CD4-positive, alpha-beta T cell treated with Interleukin-17A for 4 hours (primary cell): ENCODE measurements at places on chromosomes 5 and 9.

DNA sequence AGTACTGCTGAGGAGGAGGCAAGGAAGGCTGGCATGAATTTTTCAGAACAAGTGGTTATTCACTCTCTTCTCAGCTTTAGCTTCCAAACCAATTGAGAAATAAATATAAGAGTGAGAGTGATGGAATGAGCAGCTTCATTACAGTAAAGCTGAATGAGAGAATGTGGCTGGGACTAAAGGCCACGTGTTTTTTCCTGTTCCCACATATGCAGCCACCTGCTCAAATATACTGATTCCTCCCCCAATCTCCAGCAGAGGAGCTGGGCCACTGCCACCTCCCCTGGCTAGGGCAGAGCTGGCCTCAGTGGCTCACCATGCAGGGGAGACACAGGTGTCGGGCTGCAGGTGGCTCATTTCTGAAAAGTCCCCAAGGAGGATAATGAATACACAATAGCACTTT lies 1505.3 kb upstream of the WWC1 start:
- no peak for DNase-seq

- DNase-seq: peak; percentile 64
Observed at GRCh38 chr5:54944364-54944763, 41.0 kb downstream of the ESM1 start.

GRCh38 chr9:74942801-74943200 lies 9.9 kb downstream of the C9orf40 start:
- DNase-seq: peak; percentile 44

DNA sequence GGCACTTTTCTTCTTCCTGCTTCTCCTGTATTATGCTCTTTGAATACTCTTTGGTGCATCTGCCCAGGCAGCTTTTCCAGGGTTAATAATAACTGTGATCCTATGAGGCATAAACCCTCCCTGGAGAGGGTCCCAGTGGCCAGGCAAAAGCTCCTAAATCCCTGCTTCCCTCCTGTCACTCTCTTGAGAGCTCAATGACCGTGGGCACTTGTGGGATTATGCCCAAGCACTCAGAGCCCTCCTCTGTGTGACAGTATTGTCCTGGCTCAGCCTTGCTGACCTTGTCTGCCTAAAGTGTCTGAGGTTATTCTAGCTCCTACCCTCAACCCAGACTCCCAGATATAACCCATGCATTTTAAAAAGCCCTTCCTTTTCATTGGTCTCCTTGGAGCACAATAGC lies 51.9 kb downstream of the GALNT10 start:
- no peak for DNase-seq

GRCh38 chr9:91360551-91361290 lies 997 bp downstream of the AUH start:
- DNase-seq: no peak

DNA sequence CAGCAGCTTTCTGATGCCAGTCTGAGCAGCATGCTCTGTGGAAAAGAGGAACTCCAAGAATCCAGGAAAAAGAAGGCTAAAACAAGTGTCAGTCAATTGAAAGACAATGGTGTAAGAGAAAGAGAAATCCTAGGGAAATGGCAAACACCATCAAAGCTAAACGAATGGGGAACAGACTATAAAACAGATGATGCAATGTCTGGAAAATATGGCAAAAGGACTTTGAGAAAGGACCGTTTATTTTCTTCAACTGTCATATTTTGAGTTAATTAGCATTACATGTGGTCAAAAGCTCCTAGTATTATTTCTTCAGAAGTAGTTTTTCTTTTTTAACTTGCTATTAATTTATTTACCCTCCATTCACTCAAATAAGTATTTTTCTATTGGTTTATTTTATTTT lies 465.2 kb downstream of the LRRC70 start:
- DNase-seq: no peak

DNA sequence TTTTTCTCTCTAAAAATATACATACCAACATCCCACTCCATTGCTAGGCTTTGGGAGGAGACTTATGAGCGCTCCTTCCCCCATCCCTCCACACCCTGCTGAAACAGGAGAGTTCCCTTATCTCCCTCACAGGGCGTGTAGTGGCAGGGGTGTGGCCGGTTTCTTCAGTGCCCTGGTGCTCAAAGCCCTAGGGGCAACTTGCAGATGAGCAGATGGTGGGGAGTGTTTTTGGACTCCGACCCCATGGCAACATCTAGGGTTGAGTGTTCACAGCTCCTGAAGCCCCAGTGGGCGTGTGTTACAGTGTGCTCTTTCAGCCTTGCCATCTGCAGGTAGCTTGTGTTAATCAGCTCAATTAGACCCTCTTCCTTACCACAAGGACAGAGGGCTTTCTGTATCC lies 409.5 kb downstream of the MAT2B start:
- no peak for DNase-seq

- DNase-seq: no peak
Observed at GRCh38 chr5:51018423-51018822, 352.0 kb downstream of the PARP8 start.

DNA sequence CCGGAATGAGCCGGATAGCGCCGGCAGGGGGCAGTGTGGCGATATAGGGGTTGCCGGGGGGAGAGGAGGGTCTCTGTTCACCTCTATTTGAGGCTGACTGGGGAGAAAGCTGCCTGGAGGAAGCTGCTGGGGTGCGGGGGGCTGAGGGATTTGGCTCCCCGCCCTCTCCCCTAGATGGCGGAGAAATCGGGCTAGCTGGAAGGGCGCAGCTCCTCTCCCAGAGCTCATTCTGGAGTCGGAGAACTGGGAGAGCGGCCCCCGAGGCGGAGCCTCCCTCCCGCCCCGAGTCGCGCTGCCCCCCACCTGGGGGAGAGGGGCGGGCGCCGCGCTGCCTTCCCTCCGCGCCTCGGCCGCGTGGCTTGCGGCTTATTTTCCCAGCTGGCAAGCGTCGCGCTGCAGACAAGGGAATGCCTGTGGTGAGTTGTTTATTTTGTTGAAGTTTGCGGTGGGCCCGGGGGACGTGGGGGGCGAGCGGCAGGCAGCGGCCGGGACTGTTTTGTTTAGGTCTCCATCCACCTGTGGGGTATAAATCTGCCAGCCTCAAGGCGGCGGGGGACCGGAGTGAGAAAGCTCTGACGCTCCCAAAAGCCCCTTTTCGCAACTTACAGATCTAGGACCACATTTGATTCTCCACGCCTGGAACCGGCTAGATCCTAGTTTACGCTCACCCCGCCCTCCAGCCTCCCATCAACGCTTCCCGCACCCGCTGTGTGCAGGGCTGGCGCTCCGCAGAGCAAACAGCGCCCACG lies 4.1 kb upstream of the RGMB start:
- DNase-seq: peak; percentile 74

DNA sequence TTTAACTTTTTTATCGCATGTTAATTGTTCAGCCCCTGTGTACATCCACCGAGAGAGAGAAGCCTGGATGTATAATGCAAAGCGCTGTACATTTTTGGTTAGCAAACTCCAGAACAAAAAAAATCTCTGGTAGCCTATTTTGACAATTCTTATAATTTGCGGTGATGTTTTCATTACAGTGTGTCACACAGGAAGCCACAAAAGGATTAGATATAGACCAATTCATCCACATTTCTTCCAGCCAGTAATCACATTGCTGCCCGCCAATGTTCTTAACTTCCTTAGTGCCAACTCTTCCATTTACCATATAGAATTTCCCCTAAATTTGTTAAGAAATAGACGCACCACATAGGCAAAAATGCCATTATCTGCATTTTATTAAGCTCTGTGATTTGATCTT lies 435.6 kb downstream of the EFNA5 start:
- no peak for DNase-seq

- DNase-seq: no peak
Observed at GRCh38 chr9:30932226-30932625, 1452.2 kb upstream of the ACO1 start.

DNA sequence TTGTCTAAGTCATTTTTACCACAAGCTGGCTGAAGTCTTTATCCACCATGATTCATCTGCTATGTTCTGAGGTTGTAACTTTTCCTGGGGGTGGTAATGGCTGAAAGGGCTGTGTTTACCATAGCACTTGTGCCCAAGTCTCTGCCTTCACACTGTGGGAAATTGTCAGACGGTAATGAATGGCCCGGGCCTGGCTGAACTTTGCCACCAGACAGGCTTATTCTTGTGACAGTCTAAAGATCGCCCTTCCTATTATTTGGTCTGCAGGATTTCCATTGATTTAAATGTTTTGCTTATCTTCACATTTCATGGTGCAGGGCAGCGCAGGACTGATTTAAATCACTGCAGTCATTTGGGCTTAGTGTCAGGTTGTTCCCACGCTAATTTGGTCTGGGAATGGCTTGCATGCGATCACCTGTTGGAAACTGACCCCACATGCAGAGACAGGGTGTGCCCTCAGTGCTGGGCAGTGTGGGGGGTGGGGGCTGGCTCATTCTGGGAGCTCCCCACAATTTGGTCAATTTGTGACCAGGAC lies 109.3 kb upstream of the ICE1 start:
- no peak for DNase-seq

DNA sequence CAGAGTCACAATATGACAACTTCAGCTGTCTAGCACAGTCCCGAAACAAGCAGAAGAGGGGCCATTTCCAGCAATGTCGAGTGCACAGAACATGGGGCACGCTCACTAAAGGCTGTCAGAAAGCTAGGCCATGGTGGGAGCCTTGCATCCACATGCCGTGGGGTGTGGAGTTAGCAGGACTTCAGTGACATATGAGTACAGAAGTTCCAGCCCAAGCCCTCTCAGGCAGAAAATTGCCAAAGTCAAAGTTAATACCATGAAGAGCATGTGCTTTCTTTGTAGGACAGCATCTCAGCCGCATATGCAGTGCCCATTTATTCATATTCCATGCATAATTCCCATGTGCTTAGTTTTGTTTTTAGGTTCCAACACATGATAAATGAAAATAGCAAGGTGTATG lies 26.7 kb downstream of the ECM2 start:
- no peak for DNase-seq
